ENCODE measurements at places on chromosomes 4 and X.

- DNase-seq = no peak
These were observed 58.5 kb downstream of the ARHGAP10 start for GRCh38 chr4:147790412-147790811.

- DNase-seq = no peak
These were observed 5.0 kb downstream of the GAR1 start for GRCh38 chr4:109820563-109820962.

- DNase-seq = no peak
These were observed 140.1 kb downstream of the MXRA5 start for GRCh38 chrX:3206314-3206713.

GRCh38 chrX:69844636-69845035 lies 205.1 kb downstream of the AWAT2 start:
- DNase-seq = no peak

- DNase-seq = no peak
These were observed 104.1 kb downstream of the PHOX2B start for GRCh38 chr4:41644288-41644914.

DNA sequence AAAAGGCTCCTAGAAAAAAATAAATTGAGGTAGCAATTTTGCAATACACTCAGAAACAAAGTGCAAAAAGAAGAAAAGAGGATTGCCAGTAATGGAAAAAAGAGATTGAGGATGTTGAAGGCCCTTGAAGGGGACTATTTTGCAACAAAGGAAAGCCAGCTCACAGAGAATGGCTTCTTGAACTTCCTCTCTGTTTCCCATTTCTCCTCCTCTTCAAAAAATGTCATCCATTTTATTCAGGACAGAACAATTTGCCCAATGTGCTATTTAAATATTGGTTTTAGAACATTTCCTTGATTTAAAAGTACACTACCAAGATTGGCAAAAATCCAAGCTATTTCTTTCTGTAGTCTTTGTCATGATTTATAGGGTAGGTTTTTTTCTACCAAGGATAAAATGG lies 60.2 kb downstream of the GASK1B start:
- DNase-seq = no peak

- DNase-seq = peak; percentile 87
These were observed at the start of gene SLC4A4 for GRCh38 chr4:71338846-71339593. Gene SLC4A4 (plus strand): TSS chr4:71339020.
